Suppressor macrophage (primary cell): ENCODE measurements at places on chromosomes 3 and 15.

- no peak for DNase-seq
Observed at GRCh38 chr15:38696109-38696727, 131.6 kb upstream of the RASGRP1 start.

- no peak for DNase-seq
Observed at GRCh38 chr3:194273743-194274310, 77.3 kb downstream of the CPN2 start.

- DNase-seq = peak; percentile 7
Observed at GRCh38 chr3:132730891-132731580, 8.8 kb upstream of the NPHP3 start.

GRCh38 chr15:70348226-70348543 is 250.5 kb upstream of the TLE3 start:
- peak; percentile 19 for DNase-seq

DNA sequence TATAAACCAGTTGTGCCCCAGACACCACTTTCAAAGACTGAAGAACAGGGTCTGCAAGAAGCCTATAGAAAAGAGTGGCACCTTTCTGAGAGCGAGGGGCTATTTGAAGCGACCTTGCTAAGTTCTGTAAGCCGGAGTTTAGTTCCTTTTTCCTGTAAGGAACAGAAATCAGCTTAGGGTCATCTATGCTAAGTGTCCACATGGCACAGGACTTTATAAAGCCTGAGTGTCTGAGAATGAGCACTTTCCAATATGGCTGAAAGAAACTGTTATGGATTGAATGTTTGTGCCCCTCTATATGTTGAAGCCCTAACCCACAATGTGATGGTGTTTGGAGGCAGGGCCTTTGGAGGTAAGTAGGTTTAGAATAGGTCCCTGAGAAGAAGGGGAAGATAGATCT is 4.0 kb upstream of the A4GNT start:
- peak; percentile 50 for DNase-seq

DNA sequence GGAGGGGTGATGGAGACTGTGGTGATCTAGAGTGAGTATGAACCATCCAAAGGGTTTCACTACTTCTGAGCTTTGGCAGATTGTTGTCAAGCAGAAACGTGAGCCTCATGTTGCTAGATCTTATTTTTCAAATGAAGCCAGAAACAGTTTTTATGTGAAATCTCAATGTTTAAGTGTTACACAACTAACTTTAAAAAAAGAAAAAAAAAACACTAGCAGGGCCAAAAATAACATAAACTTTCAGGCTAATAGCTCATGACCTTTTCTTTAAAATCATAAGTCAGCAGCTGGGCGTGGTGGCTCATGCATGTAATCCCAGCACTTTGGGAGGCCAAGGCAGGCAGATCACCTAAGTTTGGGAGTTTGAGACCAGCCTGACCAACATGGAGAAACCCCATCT is 2.1 kb upstream of the HTR3D start:
- no peak for DNase-seq

DNA sequence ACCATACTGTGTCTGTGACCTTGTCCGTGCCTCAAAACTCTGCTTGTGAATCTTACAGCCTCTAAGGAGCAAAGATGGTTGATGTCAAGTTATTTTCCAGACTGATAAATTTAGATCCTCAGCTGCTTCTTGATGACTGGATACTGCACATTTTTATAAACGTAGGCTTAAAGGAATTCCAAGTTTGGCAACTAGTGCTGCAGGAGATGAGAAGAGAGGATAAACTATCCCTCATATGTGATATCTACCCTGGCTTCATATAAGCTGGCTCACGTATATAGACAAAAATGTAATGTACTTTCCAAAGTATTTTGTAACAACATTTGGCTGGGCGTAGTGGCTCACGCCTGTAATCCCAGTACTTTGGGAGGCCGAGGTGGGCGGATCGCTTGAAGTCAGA is 89.6 kb downstream of the GMPS start:
- no peak for DNase-seq

GRCh38 chr15:100928632-100929280 is 9.6 kb downstream of the LRRK1 start:
- DNase-seq = no peak

DNA sequence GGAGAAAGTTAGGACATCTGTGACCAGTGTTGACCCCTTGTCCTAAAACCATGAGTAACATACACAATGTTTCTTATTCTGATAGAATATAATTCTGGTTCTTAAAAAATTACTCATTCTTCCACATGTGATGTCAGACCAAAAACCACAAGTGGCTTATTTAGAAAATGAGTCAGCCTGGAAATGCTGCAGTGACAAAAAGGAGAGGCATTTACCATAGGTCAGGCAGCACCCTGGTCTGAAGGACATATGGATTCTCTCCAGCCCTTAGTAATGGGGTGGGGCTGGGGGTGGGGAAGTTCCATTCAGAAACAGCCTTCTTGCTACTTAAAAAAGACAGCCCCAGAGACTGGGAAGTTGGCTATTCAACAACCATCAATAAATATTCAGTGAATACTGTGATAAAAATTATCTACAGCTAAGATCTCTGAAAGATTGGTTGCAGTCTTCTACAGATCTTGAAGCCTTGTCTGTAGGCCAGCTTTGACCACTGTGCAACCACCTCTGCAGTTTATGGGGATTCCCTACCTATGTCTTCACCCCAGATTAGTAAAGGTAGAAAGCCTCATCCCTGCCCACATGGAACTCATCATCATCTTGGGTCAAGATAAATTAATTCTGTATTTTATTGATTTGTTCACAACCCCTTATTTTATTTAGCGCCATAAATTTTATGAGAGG is 34.9 kb upstream of the TIMP4 start:
- peak; percentile 92 for DNase-seq

- DNase-seq = peak; percentile 28
Observed at GRCh38 chr3:64049136-64049535, 25.8 kb upstream of the PSMD6 start.

DNA sequence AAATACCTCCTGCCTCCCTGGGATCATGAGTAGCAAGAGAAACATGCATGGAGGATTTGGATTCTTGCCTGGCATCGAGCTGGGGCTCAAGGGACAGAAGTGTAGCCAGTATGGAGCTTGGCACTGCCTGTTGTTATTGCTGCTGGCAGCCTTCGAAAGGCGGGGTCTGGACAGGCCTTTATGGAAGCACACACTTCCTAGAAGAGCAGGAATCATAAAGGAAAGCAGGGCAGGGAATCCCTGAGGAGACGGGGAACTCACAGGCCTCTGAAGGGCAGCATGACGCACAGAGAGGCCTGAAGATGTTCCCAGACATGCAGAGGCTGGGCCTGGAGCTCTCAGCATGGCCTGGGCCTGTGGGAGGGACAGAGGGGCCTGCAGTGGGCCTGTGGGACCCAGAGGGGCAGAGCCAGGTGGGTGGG is 18.6 kb upstream of the SLC41A3 start:
- no peak for DNase-seq

DNA sequence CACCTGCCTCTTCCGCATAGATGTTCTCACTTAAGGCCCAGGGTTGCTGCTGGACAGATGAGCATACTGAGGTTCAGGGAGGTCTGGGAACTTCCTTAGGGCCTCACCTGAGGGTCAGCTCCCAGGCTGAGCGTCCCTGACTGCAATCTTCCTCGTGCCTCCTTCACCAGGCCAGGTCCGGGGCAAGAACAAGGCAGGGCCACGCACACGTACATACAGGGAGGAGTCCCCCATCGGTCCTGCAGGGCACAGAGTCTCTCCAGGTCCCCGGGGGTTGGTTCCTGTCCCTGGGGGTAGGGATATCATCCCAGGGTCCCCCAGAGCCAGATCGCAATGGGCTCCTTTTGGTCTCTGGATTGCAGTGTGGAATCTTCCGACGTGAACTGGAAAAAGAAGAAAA is 130.1 kb downstream of the LRRK1 start:
- DNase-seq = no peak

DNA sequence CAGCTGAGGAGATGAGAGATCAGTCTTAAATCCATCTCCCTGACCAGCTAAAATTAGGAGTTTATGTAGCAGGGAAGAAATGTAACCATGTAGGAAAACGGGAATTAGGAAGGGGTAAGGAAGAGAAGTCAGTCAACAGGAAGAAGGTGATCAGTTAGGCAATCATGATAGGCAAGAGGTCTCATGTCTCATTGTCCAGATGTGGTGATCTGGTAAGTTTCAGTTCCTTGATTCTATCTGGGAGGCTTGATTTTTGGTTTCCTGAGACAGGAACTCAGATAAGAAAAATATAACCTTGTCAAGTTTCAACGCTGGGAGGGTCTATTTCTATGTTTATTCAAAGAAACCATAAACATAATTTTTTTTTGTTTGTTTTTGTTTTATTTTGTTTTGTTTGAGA is 40.3 kb upstream of the TBC1D5 start:
- no peak for DNase-seq

DNA sequence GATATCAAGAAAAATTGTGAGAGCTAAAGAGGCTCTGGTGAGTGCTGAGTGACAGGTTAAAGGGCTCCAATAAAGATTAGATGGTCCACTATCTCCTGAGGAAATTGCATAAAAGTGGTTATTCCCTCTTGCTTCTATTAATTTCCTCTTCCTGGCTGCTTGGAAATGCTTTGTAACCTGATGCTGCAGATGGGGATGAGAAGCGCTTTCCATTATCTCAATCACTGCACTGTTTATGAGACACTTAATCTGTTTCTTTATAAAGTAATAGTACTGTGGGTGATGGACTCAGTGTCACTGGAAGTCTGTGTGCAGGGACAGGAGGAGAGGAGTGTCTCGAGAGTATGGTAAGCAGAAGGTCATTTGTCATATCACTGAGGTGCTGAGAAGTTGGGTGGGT is 305.3 kb downstream of the EPHB1 start:
- no peak for DNase-seq

- DNase-seq = no peak
Observed at GRCh38 chr3:59450946-59451763, 401.3 kb upstream of the CFAP20DC start.

- no peak for DNase-seq
Observed at GRCh38 chr3:129036222-129037092, 24.1 kb upstream of the GP9 start.

DNA sequence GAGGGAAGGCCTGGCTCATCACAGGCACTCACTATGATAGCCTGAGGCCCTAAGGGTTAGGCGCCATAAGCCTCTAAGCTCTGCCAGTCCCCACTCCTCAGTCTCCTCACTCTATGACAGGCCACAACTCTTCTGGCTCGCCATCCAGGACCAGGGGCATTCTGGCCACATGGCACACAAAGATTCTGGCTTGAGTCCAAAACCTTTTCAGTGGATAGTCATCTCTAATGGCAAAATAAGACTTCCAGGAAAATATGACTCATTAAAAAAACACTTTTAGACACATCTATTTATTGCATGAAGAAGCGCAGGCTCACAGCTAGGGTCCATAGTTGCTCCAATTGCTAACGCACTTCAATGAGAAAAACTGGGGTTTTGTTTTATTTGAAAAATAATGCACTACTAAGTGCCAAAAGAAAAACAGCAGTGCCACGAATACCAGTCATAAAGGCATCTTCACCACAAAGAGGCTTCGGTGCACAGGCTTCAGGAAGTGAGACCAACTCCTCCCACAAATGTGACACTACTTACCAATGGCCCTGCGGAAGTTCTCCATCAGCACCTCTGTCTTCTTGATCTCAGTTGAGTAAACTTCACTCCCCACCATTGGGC is 11.1 kb downstream of the RUVBL1 start:
- peak; percentile 6 for DNase-seq

DNA sequence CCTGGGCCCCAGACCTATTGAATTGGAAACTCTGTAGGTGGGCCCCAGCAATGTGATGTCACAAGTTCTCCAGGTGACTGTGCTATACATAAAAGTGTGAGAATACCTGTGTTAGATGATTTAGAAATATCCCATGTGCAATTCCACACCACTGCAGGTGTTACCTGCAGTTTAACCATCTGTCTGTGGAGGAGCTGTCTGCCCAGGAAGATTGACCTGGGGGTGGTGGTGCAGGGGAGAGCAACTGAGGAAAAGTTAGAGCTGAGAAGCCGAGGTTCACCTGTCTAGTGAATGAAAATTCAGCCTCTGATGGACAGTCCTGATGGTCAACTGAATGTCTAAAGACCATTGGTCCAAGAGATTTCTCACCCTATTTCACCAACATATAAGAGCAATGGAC is 132.2 kb upstream of the SLC24A5 start:
- DNase-seq = no peak

DNA sequence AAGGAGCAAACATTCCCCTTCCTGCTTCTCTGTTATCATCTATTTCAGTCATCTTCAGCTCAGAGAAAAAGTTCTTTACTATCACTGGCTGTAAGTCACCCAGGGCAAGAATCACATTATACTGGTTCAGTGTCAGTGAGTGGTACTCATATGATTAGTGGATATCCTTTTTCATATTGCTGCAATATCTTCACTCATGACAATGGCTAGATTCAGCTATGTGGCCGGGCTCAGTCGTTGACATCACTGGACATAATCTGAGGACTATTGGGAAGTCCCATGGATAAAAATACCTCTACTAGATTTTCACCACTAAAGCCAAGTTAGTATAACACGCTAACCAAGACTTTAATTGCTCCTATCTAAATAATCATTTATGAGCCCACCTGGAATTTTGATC is 91.3 kb upstream of the UBE2E2 start:
- peak; percentile 57 for DNase-seq

GRCh38 chr15:79756365-79756764 is 140.4 kb downstream of the MTHFS start:
- no peak for DNase-seq

GRCh38 chr3:122092460-122093165 is 37.5 kb downstream of the CD86 start:
- peak; percentile 61 for DNase-seq

DNA sequence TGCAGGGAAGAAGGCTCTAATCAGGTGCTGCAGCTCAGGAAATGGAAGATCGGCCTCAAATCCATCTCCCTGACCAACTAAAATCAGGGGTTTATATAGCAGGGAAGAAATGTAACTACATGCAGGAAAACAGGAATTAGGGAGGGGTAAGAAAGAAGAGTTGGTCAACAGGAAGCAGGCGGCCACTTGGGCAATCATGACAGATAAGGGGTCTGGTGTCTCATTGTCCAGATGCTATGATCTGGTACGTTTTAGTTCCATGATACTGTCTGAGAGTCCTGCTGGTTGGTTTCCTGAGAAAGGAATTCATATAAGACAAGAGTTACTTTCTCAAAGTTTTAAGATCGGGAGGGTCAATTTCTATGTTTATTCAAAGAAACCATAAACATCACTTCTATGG is 24.2 kb downstream of the KATNBL1 start:
- no peak for DNase-seq

DNA sequence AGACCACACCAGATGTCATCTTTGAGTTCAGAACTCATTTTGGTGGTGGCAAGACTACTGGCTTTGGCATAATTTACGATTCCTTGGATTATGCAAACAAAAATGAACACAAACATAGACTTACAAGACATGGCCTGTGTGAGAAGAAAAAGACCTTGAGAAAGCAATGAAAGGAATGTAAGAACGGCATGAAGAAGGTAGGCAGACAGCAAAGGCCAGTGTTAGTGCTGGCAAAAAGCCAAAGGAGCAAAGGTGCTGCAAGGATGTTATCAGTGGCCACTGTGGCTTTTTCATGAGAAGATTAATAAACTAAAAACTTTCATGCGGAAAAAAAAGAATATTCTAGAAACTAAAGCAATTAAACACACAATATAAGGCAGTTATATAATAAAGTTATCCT is 21.9 kb downstream of the AAGAB start:
- no peak for DNase-seq

- DNase-seq = peak; percentile 75
Observed at GRCh38 chr3:40504636-40505430, 1.0 kb upstream of the ZNF620 start.
